ENCODE measurements at places on chromosomes 1 and 21. TPM values are rescaled to one million over a fixed set of nuclear protein-coding genes. Genes with fewer than 3 reads are reported as not detected.

S100B gene
- not detected for total RNA-seq

DNA sequence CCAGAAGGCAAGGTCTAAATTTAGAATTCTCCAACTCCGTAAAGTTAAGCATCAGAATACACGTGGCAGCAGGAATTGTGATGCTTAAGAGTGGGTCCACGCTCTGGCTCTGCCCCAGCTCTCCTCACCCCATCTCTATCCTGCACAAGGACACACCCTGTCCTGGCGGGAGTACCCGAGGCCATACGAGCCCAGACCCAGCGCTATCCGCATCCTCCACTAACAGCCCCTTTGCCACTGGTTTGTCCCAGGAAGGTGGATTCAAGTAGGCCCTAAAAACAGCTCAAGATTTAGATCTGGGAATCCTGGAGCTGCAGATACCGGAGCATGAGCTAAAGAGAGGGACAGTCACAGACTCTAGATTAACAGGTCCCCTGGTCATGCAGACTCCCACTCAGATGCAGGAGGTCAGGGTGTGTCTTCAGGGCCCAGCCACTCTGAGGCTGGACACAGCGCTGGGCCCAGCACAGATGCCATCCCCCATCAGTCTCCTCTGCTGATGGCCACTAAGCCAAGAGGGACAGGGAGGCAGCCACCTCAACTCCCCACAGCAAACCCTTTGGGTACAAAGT, 393.3 kb downstream of the NPHP4 start:
- no peak for DNase-seq

- no peak for DNase-seq
Observed at GRCh38 chr1:102595106-102595505, 513.2 kb downstream of the COL11A1 start.

DNA sequence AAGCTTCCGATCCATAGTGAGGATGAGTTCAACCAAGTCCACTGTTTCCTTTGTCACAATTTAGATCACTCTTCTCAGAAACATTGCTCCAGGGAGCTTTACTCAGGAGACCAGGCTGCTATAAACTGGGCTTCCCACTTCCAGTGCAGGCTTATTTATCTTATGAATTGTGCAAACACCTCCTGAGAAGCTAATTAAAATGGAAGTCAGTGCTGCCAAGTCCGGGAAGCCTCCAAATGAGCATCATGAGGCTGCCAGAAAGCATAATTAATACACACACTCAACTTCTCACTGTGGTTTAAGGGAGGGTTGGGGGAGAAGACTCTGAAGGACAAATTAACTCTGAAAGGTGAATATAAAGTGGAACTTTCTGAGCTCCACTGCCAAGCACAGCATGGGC, 145.0 kb upstream of the SGIP1 start:
- no peak for DNase-seq

SLAMF9 gene
- total RNA-seq: not detected

PMF1 gene
- 90.2 TPM for total RNA-seq

DNA sequence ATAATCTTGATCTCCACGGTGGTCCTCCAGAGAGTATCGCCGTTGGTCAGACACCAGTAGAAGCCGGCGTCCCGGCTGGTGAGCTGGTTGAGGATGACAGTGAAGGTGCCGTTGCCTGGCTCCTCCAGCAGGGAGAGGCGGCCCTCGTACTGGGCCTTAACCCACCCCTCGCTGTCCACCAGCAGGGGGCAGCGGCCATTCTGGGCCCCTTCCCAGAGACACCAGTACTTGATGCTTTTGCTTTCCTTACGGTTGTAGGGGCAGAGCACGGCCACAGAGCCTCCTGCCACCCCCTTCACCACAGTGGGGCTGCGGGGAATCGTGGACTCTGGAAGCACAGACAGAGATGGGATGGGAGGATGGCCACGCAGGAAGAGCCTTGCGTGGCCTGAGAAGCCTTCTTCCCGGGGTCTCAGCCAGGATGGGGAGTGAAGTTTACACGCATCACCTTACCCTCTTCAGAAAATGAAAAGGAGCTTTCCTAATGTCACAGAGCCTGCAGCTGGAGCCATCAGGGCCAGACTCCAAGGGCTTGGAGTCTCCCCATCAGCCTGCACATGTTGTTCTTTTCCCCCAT, 10.7 kb downstream of the PIGR start:
- peak; percentile 66 for DNase-seq

DNA sequence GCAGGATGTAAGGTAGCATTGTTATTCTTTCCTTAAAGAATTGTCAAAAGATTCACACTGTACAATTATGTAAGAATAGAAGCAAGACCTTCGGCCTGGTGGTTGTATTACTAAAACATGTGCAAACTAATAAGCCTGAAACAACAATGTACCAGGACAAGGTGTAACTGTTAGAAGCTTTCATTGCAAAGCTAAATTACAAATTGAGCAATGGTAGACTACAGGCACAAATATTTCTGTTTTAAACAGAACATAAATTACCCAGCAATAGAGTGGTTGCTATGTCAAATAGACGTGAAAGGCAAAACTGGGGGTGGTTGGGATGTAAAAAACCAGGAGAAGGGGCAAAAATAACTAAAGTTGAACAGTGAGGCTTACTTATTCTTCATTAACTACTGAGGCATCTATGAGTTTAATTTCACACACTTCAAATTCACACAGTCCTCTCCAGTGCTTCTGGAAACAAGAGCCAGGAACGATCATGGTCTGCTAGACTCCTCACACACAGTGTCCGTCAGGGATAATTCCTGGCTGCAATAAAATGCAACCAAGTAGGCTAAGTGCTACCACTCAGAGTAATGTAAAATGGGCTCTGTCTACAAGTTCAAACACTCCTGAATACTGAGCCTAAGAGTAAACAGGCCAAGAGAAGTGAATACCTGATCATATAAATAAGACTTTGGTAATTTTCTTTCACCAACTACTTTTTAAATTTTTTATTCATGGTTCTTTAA, 39.3 kb upstream of the C1orf198 start:
- no peak for DNase-seq

GRCh38 chr1:207084701-207085180, 3.9 kb upstream of the C4BPB start:
- peak; percentile 87 for DNase-seq

- no peak for DNase-seq
Observed at GRCh38 chr1:114468710-114469468, 42.1 kb downstream of the TRIM33 start.

- DNase-seq: no peak
Observed at GRCh38 chr1:178609015-178609414, 96.1 kb downstream of the TEX35 start.

GPR89A gene
- total RNA-seq: 50.0 TPM

KCNJ9 gene
- not detected for total RNA-seq

KCNA3 gene
- total RNA-seq: not detected

GRCh38 chr1:233328142-233328921, 808 bp downstream of the MAP3K21 start:
- DNase-seq: peak; percentile 35

DNA sequence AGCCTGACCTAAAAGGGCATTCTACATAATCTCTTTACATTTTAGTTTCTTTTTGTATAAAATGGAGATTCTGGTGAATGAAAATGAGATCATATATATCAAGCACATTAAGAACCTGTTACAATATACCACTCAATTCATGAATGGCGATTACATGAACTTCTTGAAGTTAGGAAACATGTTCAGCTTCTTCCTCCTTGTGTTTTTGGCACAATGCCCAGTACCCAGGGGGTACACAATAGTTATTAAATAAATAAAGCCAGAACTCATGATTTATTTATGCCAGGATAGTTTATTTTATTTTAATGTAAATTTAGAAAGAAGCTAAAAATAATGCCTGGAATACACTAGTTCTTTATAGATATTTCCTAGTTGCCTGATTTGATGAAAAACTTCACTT, 186.0 kb upstream of the PTGFR start:
- no peak for DNase-seq

CSF1 gene
- total RNA-seq: 3.9 TPM

- no peak for DNase-seq
Observed at GRCh38 chr1:198125995-198126735, 30.6 kb upstream of the NEK7 start.

SPRR1A gene
- not detected for total RNA-seq

- no peak for DNase-seq
Observed at GRCh38 chr21:39346206-39346605, 2.7 kb downstream of the HMGN1 start.

- no peak for DNase-seq
Observed at GRCh38 chr1:182122913-182123260, 61.4 kb upstream of the ZNF648 start.

- no peak for DNase-seq
Observed at GRCh38 chr1:205016584-205016983, 26.4 kb upstream of the CNTN2 start.

CD247 gene
- total RNA-seq: not detected

Data from Caco-2 (cell line).